PC-3 (cell line): ENCODE measurements at places on chromosomes 7 and 10.
A peak's percentile ranks its signal among the peaks of the same experiment; 100 is the strongest.

- DNase-seq, result no peak
Measured at GRCh38 chr7:17870406-17870805, 69.9 kb downstream of the SNX13 start.

DNA sequence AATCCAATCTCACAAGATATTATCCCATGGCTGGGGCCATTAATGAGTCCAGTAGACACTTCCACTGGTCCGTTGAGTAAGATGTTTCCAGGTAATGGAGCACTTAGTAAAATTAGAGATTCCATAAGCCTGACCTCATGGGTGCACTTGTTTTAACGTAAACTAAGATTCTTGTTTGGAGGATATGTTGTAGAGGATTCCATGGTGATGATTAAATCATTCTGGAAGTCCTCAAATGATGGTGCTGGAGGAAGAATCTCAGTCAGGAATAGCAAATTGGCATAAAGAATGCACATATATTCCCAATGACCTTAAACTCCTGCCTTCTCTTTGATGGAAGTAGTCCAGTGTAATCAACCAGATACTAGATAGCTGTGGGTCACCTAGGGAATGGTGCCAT, 161.9 kb upstream of the PCLO start:
- DNase-seq, result no peak

DNA sequence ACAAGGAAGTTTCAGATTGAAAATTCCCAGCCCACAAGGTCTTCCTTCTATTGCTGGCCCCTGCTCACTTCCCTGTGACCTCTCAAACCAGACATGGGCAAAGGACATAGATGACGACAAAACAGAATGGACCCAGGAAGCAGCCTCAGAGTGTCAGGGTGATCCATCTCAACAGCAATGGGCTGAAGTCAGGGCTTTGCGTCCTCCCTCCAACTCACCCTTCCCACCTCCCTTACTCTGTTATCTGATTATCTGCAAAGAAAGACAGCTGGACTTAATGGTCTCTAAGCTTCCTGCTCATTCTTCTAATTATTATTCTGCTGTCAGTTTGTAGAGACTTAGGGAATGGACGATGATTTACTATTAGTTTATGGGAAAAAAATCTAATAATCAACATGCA, 115.9 kb downstream of the PIP4K2A start:
- no peak for DNase-seq

DNA sequence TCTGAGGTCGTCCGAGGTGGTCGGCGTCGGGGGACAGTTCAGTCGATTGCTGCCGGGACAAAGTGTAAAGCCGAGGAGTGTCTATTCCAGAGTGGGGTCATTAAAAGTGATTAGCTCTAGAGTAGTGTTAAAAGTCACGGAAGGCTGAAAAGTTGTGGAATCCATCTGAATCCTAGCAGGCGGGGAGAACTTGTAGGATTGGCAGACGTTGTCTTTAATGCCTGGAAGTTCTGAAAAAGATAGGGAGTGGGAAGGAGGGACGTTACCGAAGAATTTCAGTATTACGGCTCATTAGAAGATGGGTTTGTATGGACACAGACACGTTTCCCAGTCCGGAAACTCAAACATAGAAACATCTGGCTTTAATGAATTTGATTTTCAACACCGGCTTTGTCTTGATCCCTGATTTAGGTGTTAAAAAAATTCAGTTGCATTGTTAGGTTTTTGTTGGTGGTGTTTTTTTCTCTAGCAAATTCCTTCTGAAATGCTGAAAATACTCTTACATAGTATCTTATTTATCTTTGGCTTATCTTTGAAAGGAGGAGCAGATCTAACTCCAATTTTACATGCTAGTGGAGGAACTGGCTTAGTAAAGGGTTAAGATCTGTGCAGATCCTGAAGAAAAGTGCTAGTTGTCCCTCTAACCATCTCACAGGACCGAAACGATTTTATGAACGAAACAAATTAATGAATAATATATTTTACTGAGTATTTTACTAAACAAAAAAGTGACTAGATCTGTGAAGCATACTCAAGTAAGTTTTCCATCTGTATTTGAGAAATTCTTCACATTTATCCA, 900 bp downstream of the MKLN1 start:
- DNase-seq, result peak; percentile 7

- no peak for DNase-seq
Measured at GRCh38 chr7:22997871-22998518, 15.9 kb downstream of the HYCC1 start.

- DNase-seq, result no peak
Measured at GRCh38 chr7:106326594-106327537, 42.1 kb upstream of the NAMPT start.

GRCh38 chr7:142868986-142869415, 14.1 kb downstream of the EPHB6 start:
- DNase-seq, result no peak

DNA sequence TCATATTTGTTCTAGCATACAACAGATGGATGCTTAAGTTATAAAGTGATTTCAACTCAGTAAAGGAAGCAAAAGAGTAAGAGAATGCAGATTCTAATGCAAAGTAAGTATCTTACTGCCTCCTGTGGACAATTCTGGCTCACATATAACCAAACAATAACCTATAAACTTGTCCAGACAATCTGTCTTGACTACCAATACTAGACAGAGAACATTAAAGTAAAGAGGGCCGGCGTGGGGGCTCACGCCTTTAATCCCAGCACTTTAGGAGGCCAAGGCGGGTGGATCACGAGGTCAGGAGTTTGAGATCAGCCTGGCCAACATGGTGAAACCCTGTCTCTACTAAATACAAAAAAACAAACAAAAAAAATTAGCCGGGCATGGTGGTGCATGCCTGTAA, 329.3 kb downstream of the CACNA2D1 start:
- no peak for DNase-seq

DNA sequence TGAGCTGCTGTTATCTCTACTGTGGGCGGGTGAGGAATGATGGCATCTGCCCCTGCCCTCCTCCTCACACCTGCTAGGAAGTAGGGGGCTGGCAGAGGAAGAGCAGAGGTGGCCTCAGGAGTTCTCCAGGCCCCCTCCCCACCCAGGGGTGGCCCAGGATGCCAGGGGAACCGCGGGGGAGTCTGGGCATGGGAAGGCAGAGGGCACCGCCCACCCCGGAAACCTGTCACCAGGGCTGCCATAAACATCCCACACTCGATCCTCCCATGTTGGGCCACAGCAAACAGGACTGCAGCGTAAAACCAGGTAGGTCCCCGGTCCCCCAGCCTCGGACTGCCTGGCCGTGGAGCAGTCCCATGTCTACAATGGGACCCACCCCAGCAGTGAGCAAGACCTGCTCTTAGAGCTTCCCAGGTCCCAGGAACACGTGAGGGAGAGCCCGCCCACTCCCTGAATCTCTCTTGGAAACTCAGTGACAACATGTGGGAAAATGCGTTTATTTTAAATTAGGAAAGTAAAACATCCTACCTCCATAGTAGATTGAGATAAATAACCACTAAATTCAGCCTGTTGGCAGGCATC, 23.4 kb downstream of the EBF3 start:
- DNase-seq, result no peak

DNA sequence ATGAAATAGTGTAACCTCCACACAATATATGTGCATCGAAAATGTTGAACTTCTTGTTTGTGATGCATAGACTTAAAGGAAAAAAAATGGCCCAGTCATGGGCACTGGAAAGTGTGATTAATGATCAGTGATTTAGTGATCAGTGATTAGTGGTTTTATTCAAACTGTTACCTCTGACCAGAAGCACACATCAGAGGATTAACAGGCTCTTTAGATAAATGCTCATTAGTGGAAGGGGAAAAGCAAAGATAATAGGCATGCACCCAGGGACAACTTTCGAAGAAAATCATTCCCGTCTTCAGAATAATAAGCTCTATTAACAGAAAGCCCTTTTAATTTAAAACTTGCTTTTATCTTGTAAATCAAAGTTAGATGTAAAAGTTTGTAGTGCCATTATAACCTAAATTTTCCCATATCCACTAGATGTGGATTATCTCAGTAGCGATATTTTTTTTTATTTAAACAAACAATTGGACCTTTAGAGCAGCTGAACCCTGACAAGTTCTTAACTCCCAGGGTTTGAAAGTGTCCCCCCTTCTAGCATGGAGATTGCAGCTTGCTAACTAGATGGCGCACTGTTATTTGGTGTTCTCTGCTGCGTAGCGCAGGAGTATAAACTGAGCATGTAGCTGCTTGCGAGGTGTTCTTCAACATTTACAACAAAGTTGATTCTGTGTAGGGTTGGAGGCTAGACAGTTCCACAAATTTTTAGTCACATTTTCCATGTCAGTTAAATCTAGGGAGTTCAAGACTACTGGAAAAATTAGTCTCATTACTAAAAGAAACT, at the start of gene CREB5:
CREB5 (plus strand) TSS at position 643 of the 787 bp plus-strand sequence. CDS start 397 bp downstream, outside the sequence.
- DNase-seq, result peak; percentile 36

DNA sequence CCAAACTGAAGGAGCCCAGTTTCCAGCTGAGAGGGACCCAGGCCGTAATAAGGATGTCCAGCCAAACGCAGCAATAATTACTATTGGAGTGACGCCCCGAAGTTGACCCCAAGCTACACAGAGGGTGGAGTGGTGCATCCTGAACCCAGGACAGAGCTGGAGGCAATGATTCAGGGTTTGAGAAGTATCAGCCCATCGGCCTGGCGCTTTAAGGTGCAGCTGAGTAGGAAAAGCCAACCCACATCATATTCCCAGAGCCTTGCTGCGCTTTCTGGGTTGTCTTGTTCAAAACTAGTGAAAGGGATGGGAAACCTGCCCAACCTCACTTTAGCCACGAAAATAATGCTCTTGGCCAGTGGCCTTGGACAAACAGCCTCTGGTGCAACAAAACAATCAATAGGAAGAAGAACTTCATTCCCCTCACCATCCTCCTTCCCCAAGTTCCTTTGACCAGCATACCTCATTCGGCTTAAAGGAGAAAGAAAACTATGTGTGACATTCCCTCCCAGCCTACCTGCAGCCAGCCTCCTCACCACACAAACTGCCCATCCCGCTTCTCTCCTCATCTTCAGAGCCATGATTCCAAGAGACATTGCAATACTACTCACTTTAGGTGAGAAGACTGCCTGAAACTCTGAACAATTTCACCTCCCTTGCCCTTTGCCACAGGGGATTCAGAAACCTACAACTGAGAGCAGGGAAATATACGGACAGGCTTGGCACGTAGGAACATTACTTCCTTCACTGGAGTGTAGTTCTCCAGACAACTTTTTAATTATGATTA, 217.2 kb upstream of the MKLN1 start:
- peak; percentile 27 for DNase-seq

GRCh38 chr7:134046594-134047128, 80.5 kb upstream of the LRGUK start:
- no peak for DNase-seq

- peak; percentile 4 for DNase-seq
Measured at GRCh38 chr10:126302826-126303665, 85.2 kb downstream of the ADAM12 start.

GRCh38 chr10:974785-975074, 13.5 kb upstream of the GTPBP4 start:
- DNase-seq, result no peak

- DNase-seq, result no peak
Measured at GRCh38 chr7:6530626-6531491, 20.4 kb downstream of the GRID2IP start.

- DNase-seq, result peak; percentile 65
Measured at GRCh38 chr7:49255054-49255453, 330.7 kb downstream of the CDC14C start.

GRCh38 chr7:125119559-125120115, 190.0 kb upstream of the POT1 start:
- no peak for DNase-seq

- no peak for DNase-seq
Measured at GRCh38 chr10:87882555-87883294, 19.3 kb downstream of the PTEN start.

DNA sequence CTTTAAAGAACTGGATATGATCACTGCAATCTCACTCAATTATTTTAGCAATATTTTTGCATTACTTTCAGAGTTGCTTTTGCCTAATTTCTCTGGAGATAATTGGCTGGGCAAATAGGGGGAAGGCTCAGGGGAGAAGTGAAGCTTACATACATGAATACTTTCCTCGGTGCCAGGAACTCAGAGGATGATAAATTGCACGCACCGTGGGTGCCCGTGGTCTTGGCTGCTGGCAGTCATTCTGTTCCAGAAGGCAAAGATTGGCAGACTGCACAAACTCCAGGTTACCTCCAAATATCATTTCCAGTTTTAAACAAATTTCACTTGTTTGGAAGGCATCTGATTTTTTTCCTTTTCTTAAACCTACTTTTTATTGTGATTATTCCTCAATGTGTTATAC, 197.8 kb upstream of the TMEM72 start:
- DNase-seq, result no peak

GRCh38 chr10:26697163-26697921, at the start of gene PDSS1:
Gene PDSS1, plus strand, starts transcription at chr10:26697701. Its CDS starts 11 bp downstream, at chr10:26697712.
- DNase-seq, result peak; percentile 53

DNA sequence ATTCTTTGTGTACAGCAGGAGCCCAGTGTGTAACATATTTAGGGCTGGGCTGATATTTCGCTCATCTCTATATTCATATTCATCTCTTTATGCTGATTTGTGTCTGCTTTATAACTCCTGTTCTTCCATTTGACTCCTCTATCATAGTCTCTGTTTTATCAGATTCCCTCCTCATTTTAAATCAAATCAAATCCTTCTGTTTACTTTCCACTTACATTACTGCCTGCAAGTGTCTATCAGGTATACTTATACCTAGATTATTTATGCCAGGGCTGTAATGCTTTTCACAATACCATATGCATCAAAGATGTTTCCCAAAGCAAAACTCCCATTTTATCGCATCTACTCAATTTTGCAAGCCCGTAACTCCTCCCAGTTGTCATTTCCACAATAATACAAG, 990.7 kb downstream of the SORCS1 start:
- DNase-seq, result no peak

- no peak for DNase-seq
Measured at GRCh38 chr7:50865450-50865849, 82.8 kb upstream of the GRB10 start.

- no peak for DNase-seq
Measured at GRCh38 chr7:211033-211714, 18.8 kb downstream of the FAM20C start.

DNA sequence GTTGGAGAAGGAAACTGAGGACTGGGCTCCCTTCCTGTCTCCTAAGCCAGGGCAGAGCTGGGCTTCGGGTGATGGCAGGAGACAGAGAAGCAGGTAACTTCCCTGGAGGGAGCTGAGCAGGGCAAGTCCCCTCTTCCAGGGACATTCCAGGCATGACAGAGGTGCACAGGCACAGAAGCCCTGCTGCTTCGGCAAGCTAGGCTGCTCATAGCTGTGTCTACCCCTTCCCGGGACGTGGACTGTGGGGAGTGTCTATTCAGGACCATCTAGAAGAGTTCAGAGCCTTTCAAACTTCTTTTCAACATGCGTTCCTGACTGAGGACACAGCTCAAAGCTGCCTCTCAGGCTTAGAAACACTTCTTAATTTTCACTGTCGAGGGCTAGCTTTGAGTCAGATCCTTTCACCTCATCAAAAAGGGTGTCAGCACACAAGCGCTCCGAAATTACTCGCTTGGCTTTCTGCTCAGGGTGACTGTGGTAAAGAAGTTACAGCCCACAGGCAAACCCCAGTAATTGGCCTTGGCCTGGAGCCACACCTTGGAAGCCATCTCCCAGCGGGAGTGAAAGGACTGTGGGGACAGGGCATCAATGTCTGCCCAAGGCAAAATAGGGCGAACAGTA, 63.7 kb upstream of the STEAP1B start:
- peak; percentile 9 for DNase-seq

- no peak for DNase-seq
Measured at GRCh38 chr7:34457329-34457728, 200.7 kb upstream of the NPSR1 start.
